ENCODE measurements at places on chromosomes 16 and 17.

DNA sequence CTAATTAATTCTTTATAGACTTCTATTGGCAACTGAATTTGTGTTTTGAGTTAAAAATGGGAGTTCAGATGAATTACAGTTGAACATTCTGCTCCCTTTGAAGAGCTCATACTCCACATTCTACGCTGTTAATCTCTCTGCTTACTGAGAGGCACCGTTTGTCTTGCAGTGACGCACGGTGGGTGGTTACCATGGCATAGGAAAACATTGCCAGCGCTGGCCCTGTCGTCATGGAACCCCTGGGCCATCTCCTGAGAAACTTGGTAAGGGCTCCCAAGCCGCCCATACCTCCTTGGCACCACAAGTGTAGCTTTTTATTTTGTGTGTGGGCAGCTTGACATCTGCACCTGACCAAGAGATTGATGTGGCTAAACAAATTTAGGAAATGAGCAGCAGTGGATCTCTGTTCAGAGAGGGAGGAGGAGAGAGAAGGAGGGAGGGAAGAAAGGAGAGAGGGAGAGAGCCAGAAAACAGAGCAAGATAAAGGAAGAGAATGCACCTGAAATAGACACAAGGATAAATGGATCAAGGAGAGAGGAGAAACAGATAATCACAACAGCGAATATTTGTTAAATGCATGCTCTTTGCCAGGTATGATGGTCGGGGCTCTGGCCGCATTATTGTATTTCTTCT is 398.5 kb downstream of the HAPSTR1 start:
- DNase-seq, result no peak

DNA sequence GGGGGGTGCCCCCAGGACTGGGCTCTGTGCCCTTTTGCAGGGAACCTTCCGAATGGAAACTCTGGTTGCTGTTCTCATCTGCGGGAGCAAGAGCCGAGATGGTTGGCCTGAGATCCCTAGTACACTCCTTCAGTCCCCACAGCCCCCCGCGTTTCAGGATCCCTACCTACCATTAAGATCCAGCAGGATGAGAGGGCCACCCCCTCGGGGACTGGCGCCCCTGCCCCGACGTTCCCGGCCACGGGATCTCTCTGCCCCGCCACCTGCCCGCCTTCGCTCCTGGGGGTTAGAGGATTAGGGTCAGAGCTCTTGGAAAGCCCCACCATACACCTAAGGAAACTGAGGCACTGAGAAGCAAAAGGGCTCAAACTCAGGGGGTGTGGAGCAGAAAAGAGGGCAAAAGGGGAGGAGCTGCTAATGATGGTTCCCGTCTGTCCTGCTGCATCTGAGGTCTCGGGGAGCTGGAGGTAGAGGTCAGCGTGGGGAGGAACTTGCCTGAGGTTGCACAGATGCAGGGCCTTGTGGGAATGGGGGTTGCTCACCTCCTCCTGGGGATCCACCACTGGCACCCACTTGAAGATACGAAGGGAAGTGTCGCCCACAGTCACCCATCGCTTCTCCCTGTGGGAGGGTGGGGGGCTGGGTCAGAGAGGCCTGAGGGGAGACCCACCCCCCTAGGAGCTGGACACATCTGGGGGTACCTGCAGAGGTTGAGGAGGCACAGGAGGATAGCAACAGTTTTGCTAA is 1.0 kb downstream of the BCL7C start:
- no peak for DNase-seq

GRCh38 chr16:79013930-79014660 is 586.4 kb downstream of the MAF start:
- no peak for DNase-seq

DNA sequence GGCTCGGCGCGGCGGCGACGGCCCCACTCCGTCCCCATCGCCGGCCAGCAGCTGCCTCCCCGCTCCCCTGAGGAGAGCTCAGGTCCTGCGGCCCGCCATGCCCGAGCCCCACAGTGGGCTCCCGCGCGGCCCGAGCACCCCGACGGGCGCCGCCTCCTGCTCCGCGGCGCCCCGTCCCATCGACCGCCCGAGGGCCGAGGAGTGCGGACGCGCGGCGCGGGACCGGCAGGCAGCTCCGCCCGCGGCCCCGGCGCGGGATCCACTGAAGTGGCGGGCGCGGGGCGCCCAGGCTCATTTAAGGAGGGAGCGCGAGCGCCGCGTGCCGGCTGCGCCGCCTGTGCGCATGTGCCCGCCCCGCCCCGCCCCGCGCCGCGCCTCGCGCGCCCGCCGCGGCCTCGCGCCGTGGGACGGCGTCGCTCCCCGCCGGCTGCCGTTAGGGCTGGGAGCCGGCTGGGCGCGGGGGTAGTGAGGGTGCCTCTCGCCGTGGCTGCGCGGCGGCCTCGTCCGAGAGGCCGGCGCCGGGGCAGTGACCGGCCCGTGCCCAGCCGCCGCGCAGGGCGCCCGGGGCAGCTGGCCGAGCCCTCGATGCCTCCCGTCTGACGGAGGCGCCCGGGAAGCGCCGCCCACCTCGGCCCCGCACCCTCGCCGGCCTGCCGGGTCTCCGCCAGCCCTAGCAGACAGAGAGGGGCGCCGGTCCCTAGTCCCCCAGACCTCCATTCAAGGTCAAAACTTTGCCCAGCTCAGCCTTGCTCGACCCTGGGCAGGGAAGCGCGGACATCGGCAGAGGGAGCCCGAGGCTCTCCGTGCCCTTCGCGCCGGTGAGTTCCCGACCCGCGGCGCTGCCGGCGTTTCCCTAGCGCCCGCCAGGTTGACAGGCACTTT is at the start of gene NETO2:
Gene NETO2, minus strand, starts transcription at position 269 of the 882 bp plus-strand sequence. CDS start 333 bp downstream, outside the sequence.
- peak; percentile 68 for DNase-seq

- DNase-seq, result peak; percentile 65
Observed at GRCh38 chr17:63911657-63912100, 621 bp upstream of the CSHL1 start.

- no peak for DNase-seq
Observed at GRCh38 chr16:23842137-23842600, 6.4 kb downstream of the PRKCB start.

- DNase-seq, result no peak
Observed at GRCh38 chr17:51860954-51861561, 297.5 kb downstream of the CA10 start.

GRCh38 chr17:17304521-17304985 is 1.4 kb downstream of the NT5M start:
- peak; percentile 51 for DNase-seq

GRCh38 chr16:12350945-12351344 is 374.4 kb downstream of the SNX29 start:
- no peak for DNase-seq

DNA sequence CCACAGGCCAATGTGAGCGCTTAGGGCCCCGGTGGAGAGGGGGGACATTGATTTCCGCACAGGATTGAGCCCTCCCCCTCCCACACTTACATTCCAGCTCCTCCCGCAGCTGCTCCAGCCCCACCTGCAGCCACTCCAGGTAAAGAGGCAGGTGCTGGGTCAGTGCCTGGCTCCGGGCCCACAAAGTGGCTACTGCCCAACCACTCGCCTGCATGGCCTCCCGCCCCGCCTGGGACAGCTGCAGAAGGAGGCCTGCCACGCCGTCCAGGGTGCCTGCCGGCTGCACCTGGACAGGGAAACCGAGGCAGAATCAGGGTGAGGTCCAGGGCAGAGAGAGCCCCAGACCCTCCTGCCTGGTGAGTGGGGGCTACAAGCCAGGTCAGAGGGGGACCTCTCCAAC is 46.3 kb downstream of the RMI2 start:
- DNase-seq, result no peak

- DNase-seq, result no peak
Observed at GRCh38 chr17:802901-803881, 21.0 kb downstream of the MRM3 start.

DNA sequence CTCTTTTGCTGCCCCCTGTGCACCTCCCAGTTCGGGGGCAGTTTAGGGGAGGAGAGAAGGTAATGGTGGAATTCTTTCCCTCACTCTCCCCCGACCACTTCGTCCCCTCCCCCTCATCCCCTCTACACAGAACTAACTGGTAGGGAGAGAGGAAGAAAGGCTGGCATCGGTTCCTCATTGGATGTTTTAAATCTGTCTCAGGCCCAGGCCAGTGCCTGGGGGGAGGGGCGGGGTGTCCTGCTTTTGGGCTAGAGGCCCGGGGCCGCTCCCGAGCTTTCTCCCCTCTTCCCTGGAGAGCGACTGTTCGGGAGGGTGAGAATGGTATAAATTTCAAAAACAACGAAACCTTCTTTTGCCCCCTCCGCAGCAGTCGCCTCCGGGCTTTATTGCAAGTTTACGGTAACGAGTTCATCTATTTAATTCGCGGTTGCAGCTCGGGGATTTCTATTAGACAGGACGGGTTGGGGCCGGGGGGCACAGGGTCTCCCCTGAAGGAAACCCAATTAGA is at the start of gene PRAC2:
Gene PRAC2, plus strand, starts transcription at position 271 of the 508 bp plus-strand sequence. CDS start 1,226 bp downstream, outside the sequence.
- DNase-seq, result no peak

GRCh38 chr17:34445101-34445500 is 82.1 kb upstream of the CCL1 start:
- no peak for DNase-seq

DNA sequence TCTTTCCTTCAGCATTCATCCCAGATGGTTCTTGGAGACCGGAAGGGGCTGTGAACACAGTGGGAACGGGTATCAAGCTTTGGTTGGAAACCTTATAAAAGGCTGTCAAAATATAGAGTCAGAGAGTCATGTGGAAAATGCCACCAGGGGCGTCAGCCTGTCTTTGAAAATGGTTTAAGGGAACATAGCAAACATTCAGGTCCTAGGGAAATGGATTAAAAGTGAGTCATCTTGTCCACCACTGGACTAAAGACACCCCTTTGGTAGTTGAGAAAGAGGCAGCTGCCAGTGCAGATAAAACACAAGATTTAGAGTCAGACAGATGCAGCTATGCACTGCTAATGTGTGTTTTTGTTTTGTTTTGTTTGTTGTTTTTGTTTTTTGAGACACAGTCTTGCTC is 47.8 kb upstream of the BCO1 start:
- DNase-seq, result no peak

DNA sequence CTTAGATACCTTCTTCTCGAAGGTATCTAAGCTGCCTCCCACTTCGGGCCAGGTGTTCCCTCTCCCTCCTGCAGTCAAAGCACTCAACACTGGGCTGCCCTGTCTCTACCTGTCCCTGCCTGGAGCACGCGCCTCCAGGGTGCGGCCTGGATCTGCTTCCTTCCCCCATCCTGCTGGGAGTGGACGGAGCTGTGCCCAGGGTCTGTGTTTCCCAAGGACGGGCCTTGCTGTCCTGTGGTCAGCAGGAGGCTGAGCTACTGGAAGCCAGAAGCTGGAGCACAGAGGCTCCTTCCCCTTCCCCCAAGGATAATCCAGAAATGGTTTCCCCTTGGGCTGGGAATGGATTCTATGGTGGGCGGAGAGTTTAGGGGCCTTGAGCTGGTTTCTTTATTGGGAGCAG is 16.7 kb downstream of the LLGL2 start:
- DNase-seq, result no peak

DNA sequence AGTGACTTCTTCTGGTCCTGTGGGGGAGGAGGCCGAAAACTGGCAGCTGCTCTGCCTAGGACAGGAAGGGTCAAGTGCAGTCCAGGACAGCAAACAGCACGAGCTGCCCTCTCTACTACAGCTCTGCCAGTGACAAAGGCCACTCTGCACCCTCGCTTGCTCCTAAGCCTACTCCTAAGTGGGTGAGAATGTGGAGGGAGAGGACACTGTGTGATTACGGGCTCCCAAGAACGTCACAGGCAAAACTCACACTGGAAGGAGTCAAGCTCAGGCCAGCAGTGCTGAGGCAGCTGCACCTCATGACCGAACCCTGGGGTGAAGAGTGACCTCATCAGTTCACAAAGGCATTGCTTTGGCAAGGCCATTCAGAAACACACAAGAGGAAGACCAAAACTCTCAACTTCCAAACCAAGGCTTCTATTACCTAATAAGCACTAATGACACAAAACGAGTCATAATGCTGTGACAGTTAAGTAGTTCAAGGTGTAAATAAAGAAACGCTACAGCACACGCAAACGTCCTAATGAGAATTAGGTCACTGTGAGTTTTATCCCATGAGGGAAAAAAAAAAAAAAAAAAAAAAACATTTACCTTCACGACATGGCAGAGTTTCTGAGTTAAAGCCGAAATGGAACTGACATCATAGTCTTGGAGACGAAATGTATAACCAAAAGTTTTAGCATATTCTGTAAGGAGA is 35.1 kb downstream of the MARF1 start:
- peak; percentile 41 for DNase-seq

GRCh38 chr17:30933966-30934365 is 12.2 kb downstream of the ADAP2 start:
- DNase-seq, result no peak

DNA sequence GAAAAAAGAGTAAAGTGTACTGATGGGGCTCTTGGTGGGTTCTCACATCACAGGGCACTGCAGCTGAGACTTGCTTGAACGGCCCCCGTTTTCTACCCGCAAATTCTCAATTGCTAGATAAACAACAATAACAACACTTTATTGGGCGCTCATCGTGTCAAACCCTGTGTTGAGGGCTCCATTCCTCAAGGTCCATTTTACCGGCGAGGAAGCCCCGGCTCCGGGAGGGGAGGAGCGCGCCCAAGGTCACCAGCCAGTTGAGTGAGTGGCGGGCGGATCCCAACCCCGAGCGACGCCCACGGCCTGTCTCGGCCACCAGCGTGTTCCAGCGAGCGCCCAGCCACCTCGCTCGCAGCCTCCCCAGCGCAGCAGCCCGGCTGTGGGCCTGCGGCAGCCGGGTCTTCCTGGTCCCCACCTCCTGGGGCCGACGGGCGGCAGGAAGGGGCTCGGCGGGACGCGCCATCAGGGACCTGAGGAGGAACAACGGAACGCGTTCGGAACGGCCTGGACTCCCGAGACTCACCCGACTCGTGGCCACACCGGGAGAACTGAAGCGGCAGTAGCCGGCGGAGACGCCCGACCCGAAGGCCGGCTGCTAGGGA is 373 bp downstream of the CMC2 start:
- DNase-seq, result peak; percentile 67

DNA sequence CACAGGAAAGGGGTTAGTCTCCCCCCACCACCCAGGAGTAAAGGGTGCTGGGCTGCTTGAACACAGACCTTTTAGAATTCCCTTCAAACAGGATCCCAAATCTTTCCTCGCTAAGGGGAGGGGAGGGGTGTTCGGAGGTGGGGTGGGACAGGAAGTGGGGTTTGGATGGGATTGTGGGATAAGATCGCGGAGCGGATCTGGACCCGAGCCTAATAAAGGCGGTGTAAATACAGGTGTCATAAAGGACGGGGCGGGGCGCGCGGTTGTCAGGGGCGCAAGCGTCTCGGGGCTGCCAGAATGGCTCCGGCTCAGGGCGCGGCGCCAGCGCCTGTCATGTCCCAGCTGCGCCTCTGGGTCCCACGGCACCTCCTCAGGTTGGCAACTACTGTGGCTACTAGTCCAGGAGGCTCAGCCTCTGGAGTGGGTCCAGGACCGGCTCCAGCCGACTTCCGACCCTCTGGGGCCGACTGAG is 59.8 kb upstream of the FBXO47 start:
- no peak for DNase-seq

DNA sequence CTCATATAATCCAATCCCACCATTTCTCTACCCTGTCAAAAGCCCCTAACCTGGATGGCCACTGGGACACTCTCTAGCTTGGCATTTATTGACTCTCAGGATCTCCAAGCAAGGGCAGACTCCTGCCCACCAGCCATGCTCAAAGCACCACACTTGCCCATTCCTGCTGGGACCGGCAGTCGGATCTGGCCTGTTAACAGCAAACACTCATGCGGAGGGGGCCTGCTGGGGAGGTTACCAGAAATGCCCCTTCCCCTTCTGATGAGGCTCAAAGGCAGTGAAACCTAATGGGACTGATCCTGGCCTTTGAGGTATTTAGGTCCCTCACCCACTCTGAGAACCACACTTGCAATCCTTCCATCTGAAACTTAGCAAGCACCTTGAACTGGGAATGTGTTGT is 6.5 kb upstream of the CCL1 start:
- no peak for DNase-seq

Measured in CD4-positive, alpha-beta T cell treated with Interleukin-4 for 1 hour (primary cell).